ENCODE measurements at places on chromosomes 3 and 15. TPM values are rescaled to one million over a fixed set of nuclear protein-coding genes. Genes with fewer than 3 reads are reported as not detected.

The SNTN gene
- not detected for total RNA-seq

The CPN2 gene
- total RNA-seq = not detected

The CEMIP gene
- total RNA-seq = 0.44 TPM

The TBC1D21 gene
- total RNA-seq = not detected

The P2RY1 gene
- total RNA-seq = 3.3 TPM

The RASGRP1 gene
- total RNA-seq = 29.3 TPM

The ISLR2 gene
- 0.37 TPM for total RNA-seq

The DPPA2 gene
- not detected for total RNA-seq

DNA sequence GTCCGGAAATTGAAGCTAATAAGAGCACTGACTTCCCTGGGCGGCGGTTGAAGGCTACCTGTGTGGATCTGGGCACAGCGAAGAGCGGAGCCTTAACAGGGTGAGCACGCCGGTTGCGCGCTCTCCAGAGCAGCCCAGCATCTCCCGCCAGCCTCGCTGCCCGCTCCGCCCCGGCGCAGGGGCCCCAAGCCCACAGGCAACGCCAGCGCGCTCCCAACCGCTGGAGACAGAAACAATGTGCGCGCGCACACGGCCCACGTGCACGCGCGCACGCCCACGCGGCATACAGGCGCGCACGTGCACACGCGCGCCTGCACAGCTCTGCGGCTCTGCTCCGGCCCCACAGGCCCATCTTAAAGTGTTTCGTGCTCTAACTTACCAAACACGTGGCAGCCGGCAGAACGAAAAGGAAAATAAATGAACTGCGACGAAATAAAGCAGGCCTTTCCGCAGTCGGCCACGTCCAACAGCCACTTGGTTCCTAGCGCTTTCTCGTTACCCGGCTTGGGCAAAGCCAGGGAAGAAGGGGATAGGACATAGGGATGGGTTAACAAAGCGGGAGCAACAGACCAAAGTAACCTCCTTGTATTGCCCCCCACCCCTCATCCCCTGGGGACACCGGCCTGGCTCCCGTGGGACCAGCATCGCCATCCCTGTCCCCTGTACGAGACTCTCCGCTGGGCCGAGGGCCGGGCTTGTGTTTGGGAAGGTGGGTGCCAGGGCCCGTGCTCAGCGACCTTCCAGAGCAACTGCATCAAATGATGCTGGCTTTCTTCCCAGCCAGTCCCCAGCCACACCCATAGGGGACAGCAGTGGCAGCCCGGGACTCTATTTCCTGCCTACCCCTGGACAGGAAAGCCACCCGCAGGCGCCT, 203.7 kb downstream of the ABHD5 start:
- no peak for DNase-seq

GRCh38 chr3:68424796-68425460, 507.4 kb downstream of the TAFA4 start:
- no peak for DNase-seq

GRCh38 chr3:114155370-114155821, 23.5 kb downstream of the DRD3 start:
- no peak for DNase-seq

GRCh38 chr3:51716805-51717204, 9.9 kb downstream of the GRM2 start:
- DNase-seq = no peak

GRCh38 chr3:9257092-9257491, 7.6 kb upstream of the SRGAP3 start:
- DNase-seq = no peak

- DNase-seq = no peak
These were observed 25.5 kb upstream of the SNRPA1 start for GRCh38 chr15:101320501-101321052.

DNA sequence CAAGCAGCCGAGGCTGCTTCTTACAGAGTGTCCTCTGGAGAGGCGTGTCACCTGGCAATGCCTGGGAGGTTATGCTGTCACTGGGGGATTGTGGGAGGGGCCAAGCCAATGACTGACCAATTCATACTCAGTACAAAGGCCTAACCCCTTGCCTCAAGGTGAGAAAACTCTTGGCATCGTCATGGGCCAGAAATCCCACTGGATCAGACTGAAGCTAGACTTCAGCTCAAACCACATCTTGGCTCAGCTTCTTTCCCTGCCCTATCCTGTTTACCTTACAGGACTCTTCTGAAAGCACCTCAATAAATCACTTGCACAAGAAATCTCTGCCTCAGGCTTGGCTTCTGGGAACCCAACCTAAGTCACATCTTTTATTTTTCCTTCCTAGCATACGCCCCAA, 9.5 kb downstream of the ANAPC13 start:
- DNase-seq = no peak
